ENCODE measurements at places on chromosomes 13 and 19. TPM values are rescaled to one million over a fixed set of nuclear protein-coding genes. Genes with fewer than 3 reads are reported as not detected.

DNA sequence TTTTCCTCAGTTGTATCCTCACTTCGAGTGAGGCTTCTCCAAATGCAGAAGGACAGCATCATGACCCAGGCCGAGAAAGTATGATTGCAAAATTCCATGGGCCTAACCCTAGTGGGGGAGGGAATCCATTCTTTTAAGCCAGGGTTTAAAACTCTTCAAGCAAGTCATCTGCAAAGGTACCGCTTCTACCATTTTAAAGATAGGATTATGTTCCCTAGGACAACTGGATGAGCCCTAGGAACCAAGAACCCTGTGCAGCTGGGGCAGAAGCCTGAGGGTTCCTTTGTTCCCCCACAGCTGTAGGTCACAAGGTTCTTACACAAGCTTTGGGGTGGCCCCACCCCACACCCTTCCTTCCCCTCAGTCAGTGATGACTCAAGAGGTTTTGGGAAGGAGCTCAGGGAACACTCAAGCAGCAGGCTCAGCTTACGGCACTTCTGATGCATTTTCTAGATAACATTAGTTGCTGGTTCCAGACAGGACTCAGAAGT lies 13.5 kb downstream of the ARL11 start:
- no peak for DNase-seq

- no peak for DNase-seq
Measured at GRCh38 chr13:27349458-27349857, 75.0 kb upstream of the GTF3A start.

GRCh38 chr13:34634448-34634847 lies 307.6 kb upstream of the NBEA start:
- DNase-seq, result no peak

GRCh38 chr19:46660551-46661019 lies 397 bp downstream of the DACT3 start:
- DNase-seq, result no peak

DNA sequence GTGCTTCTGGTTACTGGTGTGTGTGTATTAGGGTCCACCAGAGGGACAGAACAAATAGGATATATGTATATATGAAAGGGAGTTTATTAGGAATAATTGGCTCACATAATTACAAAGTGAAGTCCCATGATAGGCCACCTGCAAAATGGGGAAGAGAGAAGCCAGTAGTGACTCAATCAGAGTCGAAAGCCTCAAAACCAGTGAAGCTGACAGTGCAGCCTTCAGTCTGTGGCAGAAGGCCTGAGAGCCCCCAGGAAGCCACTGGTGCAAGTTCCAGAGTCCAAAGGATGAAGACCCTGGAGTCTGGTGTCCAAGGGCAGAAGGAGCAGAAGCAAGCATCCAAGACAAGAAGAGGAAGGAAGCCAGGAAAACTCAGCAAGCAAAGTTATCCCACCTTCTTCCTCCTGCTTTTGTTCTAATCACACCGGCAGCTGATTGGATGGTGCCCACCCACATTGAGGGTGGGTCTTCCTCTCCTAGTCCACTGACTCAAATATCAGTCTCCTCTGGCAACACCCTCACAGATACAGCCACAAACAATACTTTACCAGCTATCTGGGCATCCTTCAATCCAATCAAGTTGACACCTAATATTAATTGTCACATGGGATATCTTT lies 21.7 kb upstream of the SCEL start:
- DNase-seq, result no peak

- DNase-seq, result no peak
Measured at GRCh38 chr19:15412832-15413231, 6.0 kb downstream of the AKAP8L start.

- no peak for DNase-seq
Measured at GRCh38 chr13:93522501-93522900, 295.9 kb downstream of the GPC6 start.

DNA sequence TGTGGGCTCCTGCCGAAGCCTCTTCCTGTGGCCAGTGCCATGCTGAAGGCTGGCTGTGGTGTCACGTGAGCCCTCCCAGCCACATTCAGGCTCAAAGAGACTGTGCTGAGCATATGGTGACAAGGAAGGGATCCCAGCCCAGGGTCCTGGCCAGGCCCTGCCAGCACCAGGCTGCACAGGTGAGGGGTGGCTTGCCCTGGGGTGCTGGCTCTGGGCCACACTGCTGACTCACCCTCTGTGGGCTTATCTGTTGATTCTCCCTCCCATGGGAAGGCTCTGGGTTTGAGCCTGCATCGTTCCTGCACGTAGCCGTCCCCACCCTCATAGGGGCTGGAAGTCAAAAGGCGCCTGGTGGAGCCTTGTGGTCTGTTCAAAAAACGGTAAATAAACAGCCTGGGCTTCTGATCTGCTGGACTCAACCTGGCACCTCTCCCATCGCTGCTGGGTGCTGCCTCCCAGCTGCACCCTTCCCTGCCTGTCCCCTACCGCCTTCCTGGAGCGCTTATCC lies 31.1 kb downstream of the DNM2 start:
- DNase-seq, result no peak

DNA sequence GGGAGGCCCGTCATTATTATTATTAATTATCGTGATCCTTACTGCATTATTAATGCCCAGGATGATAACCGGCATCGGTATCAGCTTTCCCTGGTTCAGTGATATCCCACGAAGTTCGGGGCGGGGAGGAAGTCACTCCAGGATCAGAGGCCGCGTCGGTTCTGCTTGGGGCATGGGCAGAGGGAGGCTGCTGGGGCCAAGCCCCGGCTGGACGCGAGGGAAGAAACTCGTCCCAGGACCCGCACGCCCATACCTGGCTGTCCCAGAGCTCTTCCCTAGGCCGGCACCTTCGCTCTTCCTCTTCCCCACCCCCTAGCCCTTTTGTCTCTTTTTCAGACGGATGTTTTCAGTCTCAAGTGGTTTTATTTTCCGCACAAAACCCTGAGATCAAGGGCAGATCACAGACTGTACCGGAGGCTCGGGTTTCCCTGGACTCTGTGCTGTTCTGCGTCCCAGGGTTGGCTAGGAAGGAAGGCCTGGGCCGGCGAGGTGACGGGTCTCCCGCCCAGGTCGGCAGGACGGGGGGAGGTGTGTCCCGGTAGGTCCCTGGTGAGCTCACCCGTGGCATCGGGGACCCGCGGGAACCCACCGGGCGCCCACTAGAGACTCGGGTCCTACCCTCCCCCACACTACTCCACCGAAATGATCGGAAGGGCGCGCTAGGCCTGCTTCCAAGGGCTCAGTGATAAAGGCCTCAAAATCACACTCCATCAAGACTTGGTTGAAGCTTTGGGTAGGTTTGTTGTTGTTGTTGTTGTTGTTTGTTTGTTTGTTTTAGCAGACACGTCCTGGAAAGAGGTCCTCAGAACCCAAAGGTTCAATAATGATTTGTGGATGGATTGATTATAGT lies 7.9 kb downstream of the ZIC2 start:
- no peak for DNase-seq

GRCh38 chr19:30498707-30499106 lies 126.5 kb downstream of the ZNF536 start:
- DNase-seq, result no peak

- DNase-seq, result peak; percentile 55
Measured at GRCh38 chr19:42313096-42313839, at the start of gene TMEM145. TSS of gene TMEM145 (plus strand) at chr19:42313309. CDS start at chr19:42313377, 68 bp downstream.

GRCh38 chr13:78187781-78188180 lies 269.1 kb upstream of the EDNRB start:
- no peak for DNase-seq

GRCh38 chr13:109087916-109088623 lies 458.7 kb downstream of the MYO16 start:
- DNase-seq, result no peak

- no peak for DNase-seq
Measured at GRCh38 chr13:114288157-114288591, 6.8 kb downstream of the UPF3A start.

- DNase-seq, result no peak
Measured at GRCh38 chr19:39183104-39183503, 13.7 kb upstream of the NCCRP1 start.

DNA sequence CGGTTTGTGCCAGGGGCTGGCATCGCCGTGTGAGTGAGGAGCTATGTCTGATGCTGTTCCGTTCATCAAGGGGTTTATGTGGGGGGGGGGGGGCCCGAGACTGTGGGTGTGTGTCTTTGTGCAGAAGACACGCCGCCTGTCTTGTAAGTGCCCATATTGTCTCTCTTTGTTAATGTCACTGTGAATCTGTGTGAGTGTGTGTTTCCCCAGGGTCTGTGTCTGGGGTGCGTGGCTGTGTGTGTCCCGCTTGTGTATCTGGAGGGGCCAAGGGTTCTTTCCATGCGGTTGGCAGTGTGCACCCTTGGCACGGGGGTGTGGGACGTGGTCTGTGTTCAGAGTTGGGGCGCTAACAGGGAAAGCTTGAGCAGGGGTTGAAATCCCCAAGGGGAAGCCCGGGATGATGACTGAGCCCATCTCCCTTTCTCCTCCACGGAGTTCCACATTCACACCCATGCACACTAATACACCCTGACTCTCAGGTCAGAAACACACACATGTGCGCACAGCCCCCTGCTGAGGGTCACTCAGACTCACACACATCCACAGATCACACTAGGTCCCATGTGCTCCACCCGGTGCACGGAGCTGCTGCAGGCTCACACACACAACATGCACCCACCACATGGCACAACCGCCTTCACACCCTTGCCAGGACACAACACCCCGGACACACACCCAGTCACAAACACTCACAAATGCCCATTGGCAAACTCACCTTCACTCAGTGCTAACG lies 1.8 kb downstream of the NCAN start:
- DNase-seq, result no peak

- no peak for DNase-seq
Measured at GRCh38 chr13:37479916-37480315, 118.7 kb downstream of the POSTN start.

- DNase-seq, result no peak
Measured at GRCh38 chr19:21491146-21491545, 14.3 kb upstream of the ZNF429 start.

DNA sequence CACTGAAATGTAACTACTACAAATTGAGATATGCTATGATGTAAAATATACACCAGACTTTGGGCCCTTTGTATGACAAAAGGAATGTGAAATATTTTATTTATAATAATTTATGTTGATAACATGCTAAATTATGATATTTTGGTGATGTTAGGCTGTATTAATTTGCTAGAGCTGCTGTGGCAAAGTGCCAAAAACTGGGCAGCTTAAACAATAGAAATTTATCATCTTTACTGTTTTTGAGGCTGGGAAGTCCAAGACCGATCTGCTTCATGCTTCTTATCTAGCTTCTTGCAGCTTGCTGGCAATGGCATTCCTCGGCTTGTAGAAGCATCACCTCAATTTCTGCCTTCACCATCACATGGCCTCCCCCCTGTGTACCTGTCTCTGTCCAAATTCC lies 245.0 kb downstream of the GPC5 start:
- DNase-seq, result no peak

DNA sequence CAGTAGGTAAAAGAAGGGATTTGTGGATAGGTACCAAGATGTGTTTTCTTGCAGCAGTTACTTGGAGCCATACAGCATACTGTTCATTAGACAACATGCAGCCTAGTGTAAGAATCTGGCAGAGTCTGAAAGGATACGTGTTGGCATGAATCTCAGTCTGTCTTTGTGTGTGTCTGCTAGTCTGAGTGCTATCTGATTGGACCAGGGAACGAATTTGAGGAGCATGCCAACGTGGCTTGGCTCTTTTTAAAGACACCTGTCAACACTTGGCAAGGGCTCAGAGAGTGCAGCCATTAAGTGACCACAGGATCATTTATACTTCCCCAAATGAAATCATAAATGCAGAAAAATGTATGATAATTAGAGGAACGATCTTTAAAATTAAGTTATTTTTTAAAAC lies 27.6 kb upstream of the ATXN8OS start:
- no peak for DNase-seq

- DNase-seq, result no peak
Measured at GRCh38 chr19:17647071-17648020, 40.8 kb downstream of the UNC13A start.

GRCh38 chr13:51957377-51958216 lies 53.7 kb downstream of the ATP7B start:
- DNase-seq, result no peak

DNA sequence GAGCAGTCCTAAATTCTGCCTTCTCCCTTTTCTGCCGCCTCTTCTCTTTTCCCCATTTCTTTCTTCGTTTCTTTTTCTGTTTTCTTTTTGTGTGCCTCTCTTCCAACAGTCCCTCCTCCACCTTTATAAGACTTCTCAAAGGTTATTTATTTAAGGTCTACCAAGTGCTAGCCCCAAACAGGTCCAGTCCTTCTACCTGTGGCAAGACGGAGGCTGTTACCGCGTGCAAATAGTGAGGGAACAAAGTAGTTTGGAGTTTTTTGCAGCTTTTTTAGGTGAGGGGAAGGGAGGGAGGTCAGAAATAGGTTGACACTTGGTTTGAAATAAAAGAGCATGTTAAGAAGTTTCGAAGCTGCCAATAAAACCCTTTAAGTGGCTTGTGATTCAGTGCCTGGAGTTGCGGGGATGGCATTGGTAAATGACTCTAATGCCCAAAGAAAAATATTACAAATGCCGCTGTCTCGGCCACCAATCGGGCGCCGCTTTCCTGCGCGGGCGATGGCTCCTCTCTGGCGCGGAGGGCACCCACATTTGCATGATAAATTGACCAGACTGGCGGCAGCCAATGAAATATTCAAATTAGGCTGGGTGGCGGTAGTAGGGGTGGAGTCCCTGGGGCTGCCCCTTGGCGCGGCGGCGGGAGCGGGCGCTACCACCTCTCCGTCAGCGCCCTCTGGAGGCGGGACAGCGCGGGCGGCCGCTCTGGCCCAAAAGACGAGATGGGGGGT lies 7.5 kb upstream of the TSHZ3 start:
- peak; percentile 80 for DNase-seq

TTC9B gene
- total RNA-seq, result not detected

ONECUT3 gene
- total RNA-seq, result not detected

NLRP9 gene
- total RNA-seq, result not detected

CAPN12 gene
- total RNA-seq, result 7.1 TPM

RPS19 gene
- total RNA-seq, result 3,314 TPM

SRRM5 gene
- 0.39 TPM for total RNA-seq

RXFP2 gene
- total RNA-seq, result not detected

ATP8A2 gene
- 0.22 TPM for total RNA-seq

CEBPA gene
- total RNA-seq, result 0.33 TPM

IRF3 gene
- 156 TPM for total RNA-seq

ZNF585A gene
- 7.5 TPM for total RNA-seq

ZNF888 gene
- total RNA-seq, result 6.3 TPM

KIR3DL2 gene
- 0.48 TPM for total RNA-seq
